ENCODE measurements at places on chromosomes 7 and 10.
A peak's percentile ranks its signal among the peaks of the same experiment; 100 is the strongest.

- peaks cover 24% of the 10 kb centered on the region for H3K36me3 ChIP-seq
- peak overlapping the region; percentile 86 for H3K27ac ChIP-seq
- peaks cover 89% of the 10 kb centered on the region for H3K4me1 ChIP-seq
- no peaks in the 10 kb centered on the region for H3K27me3 ChIP-seq
- DNase-seq, result no peak
These were observed 24.0 kb upstream of the PCGF5 start for GRCh38 chr10:91196268-91197048.

DNA sequence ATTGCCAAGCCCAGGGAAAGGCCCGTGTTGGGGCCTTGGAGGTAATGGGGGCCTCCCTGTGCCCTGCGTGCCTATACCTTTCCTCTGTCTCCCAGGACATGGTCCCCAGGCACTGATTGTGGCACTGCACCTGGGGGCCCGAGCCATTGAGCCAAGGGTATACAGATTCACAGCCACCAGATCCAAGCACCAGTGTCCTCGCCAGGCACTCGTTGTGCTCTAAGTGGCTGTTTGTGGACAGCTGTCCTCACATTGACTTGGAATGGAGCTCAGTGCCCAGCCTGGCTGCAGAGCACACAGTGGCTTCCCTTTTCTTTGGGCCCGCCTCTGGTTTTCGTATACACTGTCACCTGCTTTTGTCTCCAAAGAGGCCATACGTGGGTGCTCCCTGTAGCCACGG is 72.0 kb upstream of the BTBD16 start:
- DNase-seq, result no peak
- no peak overlapping the region for H3K4me3 ChIP-seq
- H3K27me3 ChIP-seq, result no peaks in the 10 kb centered on the region
- no peaks in the 10 kb centered on the region for H3K36me3 ChIP-seq
- no peaks in the 10 kb centered on the region for H3K4me1 ChIP-seq
- no peak overlapping the region for H3K27ac ChIP-seq

DNA sequence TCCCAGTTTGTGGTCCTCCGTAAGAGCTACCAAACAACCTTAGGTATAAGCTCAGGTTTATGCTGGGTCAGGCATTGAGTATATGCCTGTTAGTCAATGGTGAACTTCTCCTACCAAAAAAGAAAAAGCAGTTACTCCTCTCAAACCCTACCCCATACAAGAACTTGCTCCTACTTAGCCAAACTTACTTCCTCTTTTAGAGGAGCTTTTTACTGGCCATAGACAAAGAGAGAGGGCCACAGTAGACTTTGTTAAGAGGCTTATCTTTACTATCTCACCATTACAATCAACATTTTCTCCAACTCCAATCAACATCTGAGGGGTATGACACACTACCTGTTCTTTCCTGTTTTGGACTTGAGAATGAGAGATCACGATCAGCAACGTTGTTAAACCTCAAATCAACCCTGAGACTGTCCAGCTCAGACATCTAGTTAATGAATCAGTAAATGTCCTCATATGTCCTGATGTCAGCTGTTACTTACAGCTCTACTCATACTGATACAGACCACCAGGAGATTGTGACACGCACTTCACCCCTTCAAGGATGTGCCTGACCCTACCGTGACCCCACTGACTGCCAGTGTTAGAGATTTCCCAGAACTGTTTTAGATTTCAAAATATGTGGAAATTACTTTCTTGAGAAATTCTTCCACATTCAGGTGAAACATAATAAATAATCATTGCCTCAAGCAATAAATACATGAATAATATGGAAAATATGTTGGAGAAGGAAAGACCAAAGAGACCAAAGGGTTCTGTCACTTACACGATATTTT is 18.4 kb upstream of the CCDC71L start:
- no peaks in the 10 kb centered on the region for H3K27me3 ChIP-seq
- peaks cover 9% of the 10 kb centered on the region for H3K4me1 ChIP-seq
- no peak overlapping the region for H3K27ac ChIP-seq
- H3K4me3 ChIP-seq, result no peak overlapping the region

GRCh38 chr7:26326211-26326610 is 34.5 kb downstream of the SNX10 start:
- H3K27ac ChIP-seq, result no peak overlapping the region
- peaks cover 22% of the 10 kb centered on the region for H3K36me3 ChIP-seq
- peaks cover 56% of the 10 kb centered on the region for H3K4me1 ChIP-seq
- H3K27me3 ChIP-seq, result no peaks in the 10 kb centered on the region

DNA sequence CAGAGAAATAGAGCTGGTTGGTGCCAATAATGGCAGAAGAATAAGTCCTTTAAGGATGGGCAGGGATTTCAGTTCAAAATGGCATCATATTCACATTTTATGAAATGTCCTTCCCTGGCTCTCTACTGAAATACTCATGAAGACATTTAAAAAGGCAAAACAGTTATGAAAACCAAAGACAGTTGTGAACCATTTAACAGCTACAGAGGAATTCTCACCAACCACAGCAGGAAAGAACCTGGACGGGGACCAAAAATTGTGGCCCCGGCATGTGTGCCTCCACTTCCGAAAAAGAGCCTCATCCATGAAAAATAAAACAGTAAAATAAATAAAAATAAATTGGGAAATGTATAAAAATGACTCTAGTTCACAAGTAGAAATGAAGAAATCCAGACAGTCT is 539.5 kb downstream of the SUGCT start:
- no peak overlapping the region for H3K4me3 ChIP-seq
- no peaks in the 10 kb centered on the region for H3K27me3 ChIP-seq
- DNase-seq, result no peak
- H3K36me3 ChIP-seq, result no peaks in the 10 kb centered on the region
- no peak overlapping the region for H3K27ac ChIP-seq

DNA sequence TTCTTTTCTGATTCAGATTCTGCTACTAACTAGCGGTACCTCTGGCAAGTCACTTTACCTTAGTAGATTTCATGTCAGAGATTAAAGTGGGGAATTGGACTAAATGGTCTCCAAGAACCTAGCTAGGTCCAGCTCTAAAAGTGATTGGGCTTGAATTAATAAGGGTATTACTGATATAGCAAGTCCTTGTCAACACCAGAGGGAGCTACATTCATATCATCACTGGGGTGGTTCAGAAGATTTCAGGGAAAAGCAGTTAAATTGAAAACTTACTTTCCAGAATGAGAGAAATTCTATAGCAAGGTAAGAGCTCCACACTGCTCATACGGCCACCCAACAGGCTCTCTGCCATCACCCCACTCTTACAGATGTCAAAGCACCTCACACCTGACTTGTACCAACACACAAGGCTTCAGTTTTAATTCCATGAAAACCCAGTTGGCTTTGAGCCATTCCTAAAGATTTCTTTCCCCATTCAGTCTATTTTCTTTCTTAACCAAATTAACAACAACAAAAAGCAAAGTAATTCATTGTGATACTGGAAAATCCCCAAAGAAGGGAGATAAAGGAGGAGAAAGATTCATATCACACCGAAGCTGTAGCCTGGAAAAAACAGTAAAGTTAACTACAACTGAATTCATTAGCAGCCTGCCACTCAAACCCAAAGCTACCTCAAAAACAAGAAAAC is 38.0 kb upstream of the SPOCK2 start:
- H3K4me1 ChIP-seq, result peaks cover 2% of the 10 kb centered on the region
- no peak for DNase-seq
- H3K36me3 ChIP-seq, result peaks cover 40% of the 10 kb centered on the region
- H3K27me3 ChIP-seq, result no peaks in the 10 kb centered on the region
- H3K27ac ChIP-seq, result peak overlapping the region; percentile 42

- no peak overlapping the region for H3K4me3 ChIP-seq
- no peaks in the 10 kb centered on the region for H3K4me1 ChIP-seq
- H3K36me3 ChIP-seq, result no peaks in the 10 kb centered on the region
- H3K27ac ChIP-seq, result no peak overlapping the region
- no peak for DNase-seq
These were observed 151.3 kb downstream of the NEBL start for GRCh38 chr10:20745556-20746375.

DNA sequence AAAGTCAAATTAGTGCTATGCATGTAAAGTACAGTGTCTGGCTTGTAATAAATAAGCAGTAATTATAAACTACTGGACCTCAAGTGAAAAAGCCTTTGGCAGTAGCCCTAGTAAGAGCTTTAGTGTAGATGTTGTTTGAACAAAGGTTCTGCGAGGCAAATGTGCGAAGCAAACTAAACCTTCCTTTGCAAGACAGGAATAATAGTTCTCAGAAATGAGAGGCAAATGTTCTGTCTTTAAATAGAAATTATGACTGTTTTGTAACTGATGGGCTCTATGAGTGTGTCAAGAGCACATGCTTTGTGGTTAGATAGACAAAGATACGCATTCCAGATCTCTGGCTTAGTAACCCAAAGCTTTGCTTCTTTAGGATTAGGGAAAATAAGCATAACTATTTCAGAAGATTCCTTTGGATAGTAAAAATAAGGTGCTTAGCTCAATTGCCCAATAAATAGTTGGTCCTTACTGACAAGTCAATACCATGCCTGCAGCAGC is 169.2 kb upstream of the CDC14C start:
- H3K36me3 ChIP-seq, result no peaks in the 10 kb centered on the region
- no peak overlapping the region for H3K27ac ChIP-seq

DNA sequence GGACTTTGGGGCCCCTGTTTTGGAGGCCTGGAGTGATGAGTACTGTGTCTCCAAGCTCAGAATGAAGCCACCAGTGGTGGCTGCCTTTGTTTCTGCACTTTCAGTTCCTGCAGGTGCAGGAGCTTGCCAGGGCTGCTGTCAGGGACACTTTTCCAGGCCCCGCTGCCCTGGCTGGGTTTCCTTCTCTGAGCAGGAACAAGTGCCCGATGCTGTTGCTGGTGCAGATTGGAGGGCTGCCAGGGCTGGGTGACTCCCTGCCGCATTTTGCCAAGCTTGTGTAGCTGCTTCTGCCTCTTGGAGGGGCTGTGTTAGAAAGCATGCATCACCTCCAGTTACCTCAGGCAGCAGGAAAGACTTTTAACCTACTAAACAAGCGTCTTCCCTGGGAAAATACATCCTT is 211.1 kb downstream of the MGMT start:
- H3K27ac ChIP-seq, result no peak overlapping the region
- H3K4me1 ChIP-seq, result peaks cover 9% of the 10 kb centered on the region
- no peak for DNase-seq

DNA sequence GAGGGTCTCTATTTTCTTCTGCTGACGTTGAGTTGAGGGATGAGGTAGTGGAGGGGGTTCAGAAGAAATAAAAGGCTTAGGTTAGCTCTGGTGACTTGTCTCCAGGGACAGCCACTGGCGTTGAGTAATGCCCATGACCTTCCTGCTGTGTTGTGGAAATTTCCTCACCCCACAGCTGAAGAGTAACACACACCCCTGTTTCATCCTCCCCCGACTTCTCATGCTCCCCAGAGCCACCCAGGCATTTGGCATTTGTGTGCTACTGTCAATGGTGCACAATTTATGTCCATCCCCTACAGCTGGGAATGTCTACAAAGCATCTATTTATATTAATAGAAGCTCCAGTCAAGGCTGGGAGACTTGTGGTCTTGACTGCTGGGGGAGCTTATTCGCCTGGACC is 4.7 kb upstream of the TMEM72 start:
- H3K36me3 ChIP-seq, result no peaks in the 10 kb centered on the region
- no peak overlapping the region for H3K27ac ChIP-seq
- peaks cover 5% of the 10 kb centered on the region for H3K27me3 ChIP-seq
- no peaks in the 10 kb centered on the region for H3K4me1 ChIP-seq
- no peak for DNase-seq

- no peak for DNase-seq
- H3K4me3 ChIP-seq, result no peak overlapping the region
- H3K36me3 ChIP-seq, result no peaks in the 10 kb centered on the region
These were observed 30.5 kb upstream of the FBXW4 start for GRCh38 chr10:101725296-101726114.

- H3K36me3 ChIP-seq, result no peaks in the 10 kb centered on the region
- H3K4me3 ChIP-seq, result no peak overlapping the region
- H3K27ac ChIP-seq, result no peak overlapping the region
- peaks cover 4% of the 10 kb centered on the region for H3K4me1 ChIP-seq
- no peaks in the 10 kb centered on the region for H3K27me3 ChIP-seq
These were observed 80.6 kb downstream of the ARHGAP21 start for GRCh38 chr10:24642921-24643678.
